ENCODE measurements at places on chromosomes 6 and 20.

- DNase-seq, result no peak
These were observed 17.2 kb upstream of the AHI1 start for GRCh38 chr6:135514706-135515105.

- no peak for DNase-seq
These were observed 13.5 kb upstream of the MAS1 start for GRCh38 chr6:159877256-159877808.

DNA sequence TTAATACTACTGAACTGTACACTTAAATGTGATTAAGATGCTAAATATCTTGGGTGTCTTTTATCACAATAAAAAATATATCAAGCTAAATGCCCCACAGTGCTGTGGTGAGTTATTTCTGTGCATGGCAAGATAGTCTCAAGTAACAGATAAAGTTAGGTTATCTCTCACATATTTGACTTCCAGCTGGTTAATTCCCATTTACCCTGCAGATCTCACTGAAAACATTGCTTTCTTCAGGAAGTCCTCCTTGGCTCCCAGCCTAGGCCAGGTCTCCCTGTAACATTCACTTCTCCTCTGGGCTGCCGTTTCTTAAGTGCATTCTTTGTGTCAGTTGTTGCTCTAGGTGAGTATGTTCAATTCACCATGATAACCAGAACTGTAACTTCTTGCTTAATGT, 59.1 kb downstream of the SLC22A1 start:
- DNase-seq, result no peak

DNA sequence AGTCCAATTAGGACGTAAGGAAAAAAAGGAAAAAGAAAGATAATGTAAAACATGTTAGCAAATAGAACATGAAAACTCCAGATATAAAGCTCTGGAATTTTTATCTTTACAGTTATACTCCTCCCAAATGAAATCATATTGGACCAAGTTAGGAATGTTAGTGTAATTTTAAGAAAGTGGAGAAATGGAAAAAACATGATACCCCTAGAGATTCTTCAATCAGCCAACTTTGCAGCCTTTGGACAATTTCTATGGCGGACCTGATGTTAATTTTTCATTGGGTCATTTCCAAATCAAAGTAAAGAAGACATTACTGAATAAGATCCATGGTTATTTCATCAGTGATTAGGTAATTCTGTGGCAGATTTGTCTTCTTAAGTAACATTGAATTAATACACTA, 748.7 kb downstream of the RFPL4B start:
- DNase-seq, result no peak

Data from iris pigment epithelial cell (primary cell).